K562 (cell line): ENCODE measurements at places on chromosomes 2 and 18. TPM values are rescaled to one million over a fixed set of nuclear protein-coding genes. Genes with fewer than 3 reads are reported as not detected.

The TEX44 gene
- not detected in 2 replicates for total RNA-seq

The ZNF804A gene
- 0.47 and 0.73 TPM in 2 replicates for total RNA-seq

The RAB6C gene
- total RNA-seq, result not detected in 2 replicates

The DHX57 gene
- total RNA-seq, result 18.4 and 20.1 TPM in 2 replicates

The IL36RN gene
- total RNA-seq, result not detected in 2 replicates

GRCh38 chr2:226407135-226407534 is 392.5 kb downstream of the IRS1 start:
- H3K36me3 ChIP-seq, result no peaks in the 10 kb centered on the region
- no peak overlapping the region for H3K27ac ChIP-seq
- H3K4me1 ChIP-seq, result no peaks in the 10 kb centered on the region
- H3K4me3 ChIP-seq, result no peak overlapping the region

- H3K4me1 ChIP-seq, result no peaks in the 10 kb centered on the region
- H3K4me3 ChIP-seq, result no peak overlapping the region
- DNase-seq, result no peak
- no peaks in the 10 kb centered on the region; the same call in 2 of the 3 replicates for H3K27me3 ChIP-seq
Measured at GRCh38 chr18:23897291-23897690, 117.3 kb upstream of the TTC39C start.

DNA sequence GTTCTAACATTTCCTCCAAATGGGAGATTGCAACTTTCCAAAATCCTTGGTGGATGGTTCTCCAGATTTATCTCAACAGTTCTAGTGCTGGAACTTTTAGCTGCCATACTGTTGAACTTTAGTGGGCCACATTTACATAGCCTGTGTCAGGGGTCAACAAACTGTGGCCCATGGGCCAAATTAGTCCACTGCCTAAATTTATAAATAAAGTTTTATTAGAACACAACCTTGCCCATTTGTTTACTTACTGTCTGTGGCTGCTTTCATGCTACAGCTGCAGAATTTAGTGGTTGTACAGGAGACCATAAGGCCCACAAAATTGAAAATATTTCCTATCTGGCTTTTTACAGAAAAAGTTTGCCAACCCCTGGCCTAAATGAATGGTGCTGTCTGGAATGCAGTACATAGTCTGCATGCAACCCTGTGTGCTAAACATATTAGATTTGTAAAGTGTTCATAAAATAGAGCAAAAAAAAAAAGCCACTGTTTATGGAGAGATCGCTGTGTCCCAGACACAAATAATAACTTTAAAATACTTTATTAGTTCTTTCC is 30.3 kb downstream of the MGAT5 start:
- H3K36me3 ChIP-seq, result no peaks in the 10 kb centered on the region; the same call in 2 of the 3 replicates
- no peaks in the 10 kb centered on the region for H3K27me3 ChIP-seq
- DNase-seq, result no peak
- no peak overlapping the region for H3K4me3 ChIP-seq
- H3K4me1 ChIP-seq, result no peaks in the 10 kb centered on the region
- H3K27ac ChIP-seq, result no peak overlapping the region

- H3K4me1 ChIP-seq, result no peaks in the 10 kb centered on the region
- no peaks in the 10 kb centered on the region for H3K36me3 ChIP-seq
- no peak for DNase-seq
- no peak overlapping the region for H3K4me3 ChIP-seq
Measured at GRCh38 chr2:163610817-163611556, 124.8 kb downstream of the FIGN start.

- H3K27me3 ChIP-seq, result no peaks in the 10 kb centered on the region
- peaks cover 5% of the 10 kb centered on the region for H3K4me1 ChIP-seq
Measured at GRCh38 chr18:48884771-48885170, 66.0 kb downstream of the SMAD7 start.

DNA sequence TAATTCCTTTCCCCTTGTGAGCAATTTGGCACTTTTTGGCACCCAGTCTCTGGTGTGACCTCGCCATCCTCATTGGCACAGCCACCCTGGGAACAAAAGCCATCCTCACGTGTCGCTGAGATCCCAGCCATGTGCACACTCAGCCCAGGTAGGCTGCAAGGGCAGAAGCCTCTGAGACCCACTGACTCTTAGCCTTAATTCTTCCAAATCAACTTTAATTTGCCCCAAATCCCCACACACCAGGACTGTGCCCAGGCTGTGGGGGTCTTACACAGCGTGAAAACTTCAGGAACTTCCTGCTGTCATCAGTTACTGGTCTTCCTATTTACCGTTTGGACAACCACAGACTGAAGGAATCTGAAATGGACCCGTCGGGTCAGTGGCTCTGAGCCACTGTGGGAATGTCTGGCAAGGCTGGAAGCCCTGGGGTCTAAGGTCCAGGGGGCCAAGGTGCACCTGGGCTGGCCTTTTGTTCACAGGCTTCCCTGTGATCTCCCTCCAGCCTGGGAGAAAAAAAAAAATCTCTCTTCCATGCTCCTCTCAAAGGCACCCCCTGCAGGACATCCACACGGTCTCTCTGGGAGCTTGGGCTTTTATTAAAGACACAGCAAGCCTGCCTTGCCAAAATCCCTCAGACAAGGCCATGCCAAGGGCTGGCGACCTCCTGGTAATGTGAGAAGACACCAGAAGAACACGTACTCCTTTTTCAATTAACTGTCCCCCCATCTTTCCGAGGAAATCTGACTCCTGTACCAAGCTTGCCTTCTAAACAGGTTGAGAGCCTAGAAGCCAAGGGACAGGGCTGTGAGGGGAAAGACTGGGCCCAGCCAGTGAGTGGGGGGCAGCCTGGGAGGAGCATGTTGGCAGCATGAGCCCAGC is 42.1 kb upstream of the LAPTM4A start:
- DNase-seq, result no peak
- H3K4me3 ChIP-seq, result no peak overlapping the region
- H3K4me1 ChIP-seq, result peaks cover 15% of the 10 kb centered on the region
- no peak overlapping the region for H3K27ac ChIP-seq

DNA sequence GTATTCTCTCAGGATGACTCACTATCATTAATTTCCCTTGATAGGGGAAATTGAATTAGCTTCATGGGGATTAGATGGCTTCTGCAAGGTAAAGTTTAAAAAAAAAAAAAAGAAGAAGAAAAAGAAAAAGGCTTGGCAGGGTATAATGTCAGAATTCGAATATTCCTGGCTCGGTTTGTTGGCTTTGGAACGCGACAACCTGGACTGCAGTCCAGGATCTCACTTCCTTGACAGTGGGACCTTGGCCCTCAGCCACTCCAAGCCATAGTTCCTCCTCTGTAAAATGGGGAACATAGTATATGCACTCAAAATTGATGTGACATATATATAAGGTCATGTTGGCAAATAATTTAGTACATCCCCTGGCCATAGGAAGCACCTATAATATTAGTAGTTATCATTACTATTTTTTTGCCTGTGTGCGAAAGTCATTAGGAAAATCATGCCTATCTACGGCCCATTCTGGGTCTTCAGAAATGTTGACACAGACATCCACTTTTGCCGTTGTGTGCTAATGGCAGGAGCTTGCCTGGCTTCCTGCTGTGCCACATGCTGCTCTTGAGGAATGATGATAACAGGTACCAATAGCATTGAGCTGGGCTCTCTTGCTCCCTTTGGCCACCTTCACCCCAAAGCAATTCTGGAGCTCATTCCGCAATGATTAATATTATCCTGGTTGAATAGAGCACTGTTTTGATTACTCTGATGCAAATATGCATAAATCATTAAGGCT is 97.9 kb downstream of the MTCL1 start:
- peaks cover 7% of the 10 kb centered on the region for H3K4me1 ChIP-seq
- H3K27me3 ChIP-seq, result peaks cover 30% of the 10 kb centered on the region
- no peak overlapping the region for H3K27ac ChIP-seq
- H3K4me3 ChIP-seq, result no peak overlapping the region

DNA sequence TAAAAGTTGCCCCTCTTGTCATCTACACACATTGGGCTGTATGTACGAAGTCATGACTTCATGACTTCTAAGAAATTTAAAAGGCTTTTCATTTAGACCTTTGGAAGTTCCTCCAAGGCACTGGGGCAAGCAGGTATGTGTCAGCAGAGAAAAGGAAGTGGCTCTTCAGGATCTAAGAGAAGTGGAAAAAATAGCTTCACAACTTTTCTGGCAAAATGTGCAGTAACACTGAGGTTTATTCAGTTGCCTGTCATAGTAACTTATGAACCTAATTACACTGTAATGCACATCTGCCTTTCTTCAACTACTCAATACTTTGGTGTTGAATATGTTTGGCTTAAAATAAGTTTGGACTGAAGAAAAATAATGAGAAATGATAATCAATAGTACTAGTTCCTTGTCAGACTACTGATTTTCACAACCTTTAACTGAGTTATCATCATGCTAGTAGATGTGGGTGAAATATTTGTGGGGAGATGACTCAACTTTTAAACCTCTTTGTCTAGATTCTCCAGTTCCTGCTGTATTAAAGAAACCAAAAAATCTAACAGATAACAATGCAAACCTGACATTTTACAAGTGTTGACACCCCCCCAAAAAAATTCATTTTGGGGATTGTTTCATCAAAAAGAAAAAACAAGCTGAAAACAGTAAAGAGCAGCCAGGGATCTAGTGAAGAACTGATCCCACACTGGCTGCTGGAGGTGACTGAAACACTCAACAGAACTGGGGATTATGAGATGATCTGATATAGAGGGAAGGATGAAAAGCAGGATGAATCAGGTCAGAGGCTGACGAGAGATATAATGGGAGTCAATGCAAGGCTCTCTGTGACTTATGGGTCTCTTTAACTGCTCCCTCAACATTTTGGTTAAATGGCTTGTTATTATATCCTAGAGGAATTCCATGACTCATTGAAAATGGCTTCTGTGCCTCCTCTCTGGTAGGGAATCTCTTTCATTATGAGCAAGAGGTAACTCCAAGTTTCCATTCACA is 84.6 kb downstream of the COLEC12 start:
- H3K27me3 ChIP-seq, result no peaks in the 10 kb centered on the region
- H3K4me1 ChIP-seq, result no peaks in the 10 kb centered on the region; the same call in 2 of the 3 replicates
- no peak for DNase-seq
- H3K27ac ChIP-seq, result no peak overlapping the region
- no peak overlapping the region for H3K4me3 ChIP-seq

DNA sequence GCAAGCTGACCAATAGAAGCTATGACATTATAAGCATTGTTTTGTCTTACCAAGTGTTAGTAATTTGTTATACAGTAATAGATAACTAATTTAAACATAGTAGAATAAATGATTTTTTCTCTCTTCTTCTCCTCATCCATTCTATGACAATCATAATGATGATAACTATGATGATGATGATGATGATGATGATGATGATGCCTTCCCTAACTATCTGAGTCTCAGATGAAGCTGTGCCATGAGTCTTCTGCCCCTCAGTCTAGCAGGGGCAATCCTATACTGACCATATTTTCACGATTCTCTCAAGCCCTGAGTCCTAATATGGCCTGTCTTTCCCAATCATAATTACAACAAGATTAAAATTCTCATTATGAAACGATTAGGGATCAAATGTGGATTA is 1369.0 kb downstream of the LRP1B start:
- no peak overlapping the region for H3K27ac ChIP-seq
- no peaks in the 10 kb centered on the region for H3K27me3 ChIP-seq
- no peaks in the 10 kb centered on the region for H3K4me1 ChIP-seq
- no peaks in the 10 kb centered on the region for H3K36me3 ChIP-seq
- no peak for DNase-seq
- no peak overlapping the region for H3K4me3 ChIP-seq

DNA sequence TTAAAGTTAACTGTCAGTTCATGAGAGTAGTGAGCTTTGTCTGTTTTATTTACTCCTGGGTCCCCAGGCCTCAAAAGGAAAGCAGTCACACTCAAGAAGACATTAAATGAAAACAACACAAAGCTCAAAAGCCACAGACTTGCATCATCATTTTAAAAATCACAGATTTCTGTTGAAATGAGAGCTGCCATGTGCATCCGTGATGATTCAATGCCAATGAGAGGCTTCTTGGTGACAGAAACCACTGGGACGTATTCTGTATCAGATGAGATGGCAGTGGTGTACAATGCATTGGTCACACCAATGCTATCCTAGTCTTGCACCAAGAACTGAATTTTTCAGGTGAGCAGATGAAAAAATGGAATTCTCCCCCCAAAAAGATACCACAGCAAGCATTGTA is 204.8 kb downstream of the ANAPC1 start:
- no peak for DNase-seq
- no peaks in the 10 kb centered on the region for H3K4me1 ChIP-seq
- H3K36me3 ChIP-seq, result no peaks in the 10 kb centered on the region
- no peak overlapping the region for H3K4me3 ChIP-seq
- H3K27me3 ChIP-seq, result no peaks in the 10 kb centered on the region
- no peak overlapping the region for H3K27ac ChIP-seq

- H3K36me3 ChIP-seq, result no peaks in the 10 kb centered on the region
- H3K4me3 ChIP-seq, result no peak overlapping the region
- H3K4me1 ChIP-seq, result peaks cover 3% of the 10 kb centered on the region; the same call in 1 of the 2 replicates
- no peak for DNase-seq
Measured at GRCh38 chr2:120209427-120210269, 13.6 kb downstream of the TMEM185B start.

GRCh38 chr2:43408407-43409160 is 182.2 kb upstream of the ZFP36L2 start:
- no peak overlapping the region for H3K27ac ChIP-seq
- H3K27me3 ChIP-seq, result no peaks in the 10 kb centered on the region
- no peaks in the 10 kb centered on the region for H3K4me1 ChIP-seq
- DNase-seq, result no peak
- no peak overlapping the region for H3K4me3 ChIP-seq

GRCh38 chr2:82257796-82258555 is 1953.4 kb upstream of the LRRTM1 start:
- no peak overlapping the region for H3K4me3 ChIP-seq
- no peaks in the 10 kb centered on the region for H3K36me3 ChIP-seq
- H3K27ac ChIP-seq, result no peak overlapping the region
- DNase-seq, result no peak

GRCh38 chr2:59254279-59254678 is 1013.2 kb upstream of the FANCL start:
- no peak overlapping the region for H3K27ac ChIP-seq
- no peak overlapping the region for H3K4me3 ChIP-seq
- H3K27me3 ChIP-seq, result no peaks in the 10 kb centered on the region
- no peaks in the 10 kb centered on the region for H3K4me1 ChIP-seq
- no peak for DNase-seq
- no peaks in the 10 kb centered on the region for H3K36me3 ChIP-seq

DNA sequence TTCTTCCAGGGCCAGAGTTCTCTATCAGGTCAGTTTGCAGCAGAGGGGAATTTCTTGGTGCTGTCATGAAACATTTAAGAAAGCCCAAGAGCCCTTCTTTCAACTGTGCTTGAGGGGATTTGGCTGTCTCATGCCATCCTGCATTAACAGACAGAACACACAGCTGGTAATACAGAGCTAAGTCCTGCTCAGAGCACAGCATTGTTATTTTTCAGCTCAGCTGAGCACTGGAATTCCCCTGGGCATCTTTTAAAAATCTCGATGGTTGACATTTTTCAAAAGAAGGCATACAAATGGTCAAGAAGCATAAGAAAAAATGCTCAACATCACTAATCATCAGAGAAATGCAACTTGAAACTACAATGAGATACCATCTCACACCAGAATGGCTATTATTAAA is 14.9 kb upstream of the IL1R2 start:
- H3K27me3 ChIP-seq, result peaks cover 68% of the 10 kb centered on the region
- 0 out of 2 replicates have a peak, but pooled peaks cover 3% of the 10 kb centered on the region for H3K4me1 ChIP-seq
- no peaks in the 10 kb centered on the region for H3K36me3 ChIP-seq
- H3K27ac ChIP-seq, result no peak overlapping the region
- DNase-seq, result no peak
